ENCODE measurements at places on chromosomes 11 and 22. TPM values are rescaled to one million over a fixed set of nuclear protein-coding genes. Genes with fewer than 3 reads are reported as not detected.

GGT1 gene
- total RNA-seq: 14.4 TPM

DNA sequence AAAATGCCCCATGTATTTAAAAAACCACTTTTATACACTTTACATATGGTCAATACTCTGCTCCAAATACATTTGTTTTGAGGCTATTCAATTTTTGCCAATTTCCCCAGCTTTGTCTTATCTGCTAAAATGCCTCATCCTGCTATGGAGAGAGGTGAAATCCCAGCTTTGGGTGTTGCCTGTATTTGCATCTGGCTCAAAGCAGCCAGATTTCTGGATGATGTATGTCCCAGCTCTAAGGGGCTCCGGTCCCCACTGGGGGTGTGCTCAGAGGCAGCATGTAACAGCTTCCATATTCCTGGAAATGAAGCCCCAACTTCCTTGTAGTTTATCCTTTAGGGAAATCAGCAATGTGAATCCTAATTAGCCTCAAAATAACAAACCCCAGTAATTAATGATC is 59.5 kb downstream of the WT1 start:
- no peak for DNase-seq

GRCh38 chr11:13126430-13126829 is 117.3 kb downstream of the RASSF10 start:
- no peak for DNase-seq

- DNase-seq: no peak
Observed at GRCh38 chr11:34972892-34973291, 56.5 kb downstream of the PDHX start.

DNA sequence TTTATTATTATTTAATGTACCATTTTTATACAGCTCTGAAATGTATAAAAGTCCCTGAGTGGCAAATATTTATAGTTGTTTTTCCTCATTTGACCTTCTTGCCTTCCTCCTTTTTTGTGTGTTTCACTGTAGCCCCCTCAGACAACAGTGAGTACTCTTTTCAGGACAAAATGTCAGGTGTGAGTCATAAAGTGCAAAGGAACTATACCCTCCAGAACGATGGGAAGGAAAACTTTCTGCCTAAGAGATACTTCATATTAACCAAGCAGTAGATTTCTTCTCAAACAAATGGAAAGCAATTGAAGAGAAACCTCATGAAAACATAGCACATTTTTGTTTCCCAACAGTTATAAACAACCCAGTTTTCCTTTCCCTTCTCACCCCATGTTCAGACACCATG is 16.1 kb upstream of the MS4A7 start:
- no peak for DNase-seq

GRCh38 chr11:17153757-17154156 is 54.0 kb downstream of the PIK3C2A start:
- DNase-seq: no peak

DNA sequence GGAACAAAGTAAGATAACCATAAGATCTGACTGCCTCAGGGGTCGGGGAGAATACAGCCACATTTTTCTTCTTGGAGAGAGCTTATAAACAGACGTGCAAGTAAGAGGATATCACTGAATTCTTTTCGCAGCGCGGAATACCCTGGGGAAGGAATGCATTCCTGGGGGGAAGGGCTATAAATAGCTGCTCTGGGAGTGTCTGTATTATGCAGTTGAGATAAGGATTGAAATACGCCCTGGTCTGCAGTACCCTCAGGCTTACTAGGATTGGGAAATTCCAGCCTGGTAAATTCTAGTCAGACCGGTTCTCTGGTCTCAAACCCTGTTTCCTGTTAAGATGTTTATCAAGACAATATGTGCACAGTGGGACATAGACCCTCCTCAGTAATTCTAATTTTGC is 1491.7 kb upstream of the RAG2 start:
- no peak for DNase-seq

DNA sequence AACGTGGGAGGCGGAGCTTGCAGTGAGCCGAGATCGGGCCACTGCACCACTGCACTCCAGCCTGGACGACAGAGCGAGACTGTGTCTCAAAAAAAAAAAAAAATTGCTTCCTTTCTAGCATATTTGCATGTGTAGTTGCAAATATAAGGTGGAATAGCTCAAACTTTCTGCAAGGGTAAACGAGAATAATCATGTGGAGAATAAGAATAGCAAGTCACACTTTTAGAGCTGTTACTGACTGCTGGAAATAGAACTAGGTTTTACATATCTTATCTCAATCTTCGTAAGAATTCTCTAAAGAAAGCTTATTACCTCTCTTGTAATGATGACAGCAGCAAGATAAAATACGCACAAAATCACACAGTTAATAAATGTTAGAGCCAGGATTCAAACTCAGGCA is 1.6 kb downstream of the L3MBTL2 start:
- DNase-seq: no peak

GRCh38 chr11:33716243-33716642 is 15.6 kb upstream of the C11orf91 start:
- no peak for DNase-seq

GRCh38 chr11:118081241-118081958 is 4.5 kb downstream of the TMPRSS4 start:
- no peak for DNase-seq

TNNT3 gene
- not detected for total RNA-seq

DNA sequence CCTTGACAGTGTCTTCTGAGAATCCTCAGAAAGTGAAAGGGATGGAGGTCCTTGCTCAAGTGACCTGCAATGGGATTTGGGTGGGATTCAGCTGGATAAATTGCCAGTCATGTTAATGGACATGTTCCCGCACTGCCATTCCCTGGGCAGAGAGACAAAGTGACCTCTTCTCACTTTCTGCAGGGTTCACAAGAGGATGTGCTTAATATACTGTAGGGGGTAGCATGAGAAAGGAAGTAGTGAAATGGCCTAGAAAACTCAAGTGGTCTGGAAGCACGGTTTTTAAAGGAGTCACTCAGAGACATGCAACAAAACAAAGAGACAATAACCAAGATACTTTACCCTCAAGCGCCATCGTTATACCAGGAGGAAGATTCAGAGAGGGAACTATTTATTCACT is 70.2 kb downstream of the NELL1 start:
- no peak for DNase-seq

DNA sequence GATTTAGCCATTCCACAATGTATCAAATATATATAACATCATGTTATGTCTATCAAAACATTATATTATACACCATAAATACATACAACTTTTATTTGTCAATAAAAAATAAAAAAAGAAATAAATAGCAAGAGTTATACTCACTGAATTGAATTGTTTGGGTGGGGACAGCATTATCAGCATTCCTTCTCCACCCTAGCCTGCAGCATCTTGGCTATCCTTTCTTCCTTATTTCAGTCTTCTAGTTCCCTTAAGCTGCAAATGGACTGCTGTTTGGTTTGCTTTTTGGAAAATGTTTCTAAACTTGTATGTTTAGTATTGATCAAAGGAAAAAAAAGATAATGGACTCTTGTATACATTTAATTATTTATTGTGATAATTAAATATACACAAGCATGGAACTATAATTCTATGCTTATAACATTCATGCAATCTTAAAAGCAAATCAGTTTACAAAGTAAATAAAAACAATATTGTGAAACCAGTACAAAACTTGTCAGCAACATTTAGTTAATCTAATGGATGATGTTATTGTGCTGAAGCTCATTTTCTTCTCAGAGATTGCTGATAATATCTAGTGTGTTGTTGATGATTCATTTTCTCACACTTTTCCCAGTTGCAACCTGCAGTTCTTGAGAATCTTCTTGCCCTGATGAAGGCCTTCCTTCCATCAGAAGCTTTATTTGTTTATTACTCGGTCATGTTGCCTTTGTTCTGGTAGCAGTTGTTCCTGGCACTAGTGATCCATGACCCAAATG is 5.0 kb downstream of the ARHGAP42 start:
- DNase-seq: no peak

GRCh38 chr11:95145430-95146060 is 55.9 kb downstream of the ENDOD1 start:
- DNase-seq: no peak

DNA sequence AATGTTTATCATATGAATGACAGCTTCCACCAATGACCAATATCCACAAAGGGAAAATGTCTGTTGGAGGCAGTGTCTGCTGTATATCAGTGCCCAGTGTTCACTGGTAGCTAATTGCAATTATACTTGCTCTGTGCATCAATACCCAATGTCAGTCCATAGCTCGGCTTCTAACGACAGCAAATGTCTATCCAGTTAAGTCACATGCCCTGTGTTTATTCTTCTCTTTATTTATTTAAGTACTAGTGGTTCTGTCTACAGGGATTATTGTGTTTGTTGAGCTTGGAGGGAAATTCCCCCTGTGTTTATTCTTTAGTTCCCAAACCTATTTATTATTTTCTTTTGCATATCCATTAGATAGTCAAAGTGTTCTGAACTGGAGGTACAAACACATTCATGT is 18.6 kb downstream of the TSKU start:
- DNase-seq: no peak

SMTNL1 gene
- not detected for total RNA-seq

DNA sequence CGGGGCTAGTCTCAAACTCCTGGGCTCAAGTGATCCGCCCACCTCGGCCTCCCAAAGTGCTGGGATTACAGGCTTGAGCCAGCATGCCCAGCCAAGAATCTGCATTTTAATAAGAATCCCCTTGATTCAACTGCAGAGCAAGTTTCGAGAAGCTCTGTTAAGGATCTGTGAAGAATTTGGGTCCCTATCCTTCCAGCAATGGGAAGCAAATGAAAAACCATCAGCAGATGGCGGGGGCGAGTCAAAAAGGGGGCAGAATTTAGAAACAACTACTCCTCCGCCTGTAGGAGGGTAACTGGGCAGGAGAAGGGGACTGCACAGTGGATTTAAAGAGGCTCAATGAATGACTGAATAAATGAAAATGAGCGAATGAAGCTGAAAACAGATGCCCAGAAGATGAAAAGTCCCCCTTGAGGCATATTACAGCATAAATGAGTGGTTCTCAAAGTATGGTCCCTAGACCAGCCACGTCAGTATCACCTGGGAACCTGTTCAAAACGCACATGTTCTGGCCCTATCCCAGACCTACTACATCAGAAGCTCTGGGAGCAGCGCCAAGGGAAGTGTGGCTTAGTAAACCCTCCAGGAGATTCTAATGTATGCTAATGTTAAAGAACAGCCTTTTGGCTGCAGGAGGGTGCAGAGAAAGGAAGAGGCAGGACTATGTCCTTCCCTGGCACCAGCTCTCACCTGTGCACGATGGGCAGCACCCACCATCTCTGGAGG is 15.0 kb downstream of the VWCE start:
- DNase-seq: no peak

- DNase-seq: no peak
Observed at GRCh38 chr11:44306052-44306917, 3.7 kb downstream of the ALX4 start.

RGL4 gene
- not detected for total RNA-seq

Data from H1 (cell line).